ENCODE measurements at places on chromosomes 3 and 15. TPM values are rescaled to one million over a fixed set of nuclear protein-coding genes. Genes with fewer than 3 reads are reported as not detected.

- no peak for DNase-seq
These were observed 19.5 kb upstream of the ZBTB38 start for GRCh38 chr3:141348837-141349236.

GRCh38 chr3:173257797-173258196 is 116.8 kb upstream of the SPATA16 start:
- no peak for DNase-seq

DNA sequence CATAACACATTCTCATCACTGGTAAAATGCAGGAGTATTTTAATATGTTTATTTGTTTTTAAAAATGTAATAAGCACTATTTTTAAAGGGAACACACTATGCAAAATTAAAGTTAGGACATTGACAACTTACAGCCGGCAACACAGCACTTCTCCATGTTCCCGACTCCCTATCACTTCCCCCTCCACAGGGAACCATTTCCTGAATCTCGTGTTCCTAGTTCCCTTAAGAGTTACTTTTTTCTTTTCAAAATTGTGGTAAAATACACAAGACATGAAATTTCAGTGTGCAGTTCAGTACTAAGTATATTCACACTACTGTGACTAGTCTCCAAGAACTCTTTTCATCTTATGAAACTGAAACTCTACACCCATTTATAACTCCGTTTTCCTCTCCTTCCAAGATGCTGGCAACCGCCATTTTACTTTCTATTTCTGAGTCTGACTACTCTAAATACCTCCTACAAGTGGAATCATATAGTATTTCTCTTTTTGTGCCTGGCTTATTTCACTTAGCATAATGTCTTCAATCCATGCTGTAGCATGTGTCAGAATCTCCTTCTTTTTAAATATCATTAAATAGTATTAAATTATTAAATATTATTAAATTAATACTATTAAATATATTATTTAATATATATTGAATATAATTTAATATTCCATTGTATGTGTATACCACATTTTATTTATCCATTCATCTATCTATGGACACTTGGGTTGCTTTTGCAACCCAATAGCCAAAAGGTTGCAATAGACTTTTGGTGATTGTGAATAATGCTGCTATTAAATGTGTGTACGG is 25.9 kb upstream of the UBE2Q2 start:
- DNase-seq, result no peak

GPR176 gene
- 2.7 TPM for total RNA-seq

DNA sequence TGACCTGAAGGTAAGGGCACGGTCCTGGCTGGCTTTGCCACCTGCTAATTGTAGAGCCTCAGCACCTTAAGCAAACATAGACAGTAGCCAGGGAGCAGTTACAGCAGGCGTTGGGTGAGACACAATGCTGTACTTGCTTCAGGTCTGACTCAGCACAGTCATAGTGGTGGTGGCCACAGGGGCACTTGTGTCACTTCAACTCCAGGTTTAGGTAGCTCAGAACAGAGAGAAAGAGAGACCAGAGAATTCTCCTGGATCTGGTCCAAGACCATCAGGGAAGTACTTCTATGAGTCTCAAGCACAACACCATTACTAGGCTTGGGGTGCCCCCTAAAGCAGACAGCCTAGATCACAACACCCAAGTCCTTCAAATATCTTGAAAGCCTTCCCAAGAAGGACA is 204.4 kb downstream of the OTOL1 start:
- no peak for DNase-seq

GRCh38 chr3:46712191-46713049 is 5.2 kb downstream of the PRSS50 start:
- peak; percentile 68 for DNase-seq

LYZL4 gene
- not detected for total RNA-seq

DNA sequence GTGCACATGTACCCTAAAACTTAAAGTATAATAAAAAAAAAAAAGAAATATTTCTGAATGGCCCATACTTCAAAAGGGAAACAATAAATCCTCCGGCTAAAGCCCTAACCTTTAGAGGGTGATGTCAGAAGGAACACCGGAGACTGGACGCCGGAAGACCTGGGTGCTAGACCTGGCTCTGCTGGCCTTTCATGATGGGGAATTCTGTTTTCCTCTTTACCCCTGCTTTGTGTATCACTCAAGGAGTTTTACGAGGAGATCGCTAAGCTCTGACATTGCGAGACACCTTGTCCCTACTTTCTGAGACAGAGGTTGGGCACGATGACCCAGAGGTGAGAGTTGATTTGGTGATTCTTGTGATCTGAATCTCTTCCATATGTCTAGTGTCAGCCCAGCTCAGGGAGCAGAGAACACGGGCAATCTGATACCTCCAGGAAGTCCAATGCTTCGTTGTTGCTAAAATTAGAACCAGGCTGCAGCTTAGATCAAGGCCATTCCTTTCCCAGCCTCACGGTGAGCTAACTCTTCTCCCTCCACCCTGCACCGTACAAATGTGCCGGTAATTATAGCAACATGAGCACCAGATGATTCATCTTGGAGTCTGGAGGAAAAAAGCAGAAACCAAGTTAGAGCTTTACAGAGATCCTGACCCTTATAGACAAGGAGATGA is 42.0 kb upstream of the CFAP161 start:
- DNase-seq, result no peak

ROPN1 gene
- not detected for total RNA-seq

GRCh38 chr15:36905908-36906307 is 194.4 kb downstream of the MEIS2 start:
- DNase-seq, result no peak

DNA sequence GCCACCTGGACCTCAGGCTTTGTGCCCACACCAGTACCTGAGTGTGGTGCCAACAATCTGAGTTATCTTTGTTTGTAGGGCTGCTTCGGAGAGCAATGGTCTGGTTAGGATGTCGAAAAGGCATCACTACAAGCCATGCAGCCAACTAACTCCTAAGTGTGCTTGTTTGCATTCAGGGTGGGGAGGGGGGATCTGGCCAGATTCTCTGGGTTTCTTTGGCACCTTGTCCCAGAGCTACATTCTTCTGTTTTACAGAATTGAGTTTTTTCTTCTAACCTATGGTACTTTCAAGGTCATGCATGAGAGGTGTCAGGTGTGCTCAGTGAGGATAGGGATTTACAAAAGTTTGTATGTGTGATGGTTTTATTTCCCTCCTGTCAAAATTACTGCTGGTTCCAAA is 391.4 kb upstream of the RARB start:
- no peak for DNase-seq

GABRB3 gene
- total RNA-seq, result 2.7 TPM

GATA2 gene
- total RNA-seq, result 15.6 TPM

DNA sequence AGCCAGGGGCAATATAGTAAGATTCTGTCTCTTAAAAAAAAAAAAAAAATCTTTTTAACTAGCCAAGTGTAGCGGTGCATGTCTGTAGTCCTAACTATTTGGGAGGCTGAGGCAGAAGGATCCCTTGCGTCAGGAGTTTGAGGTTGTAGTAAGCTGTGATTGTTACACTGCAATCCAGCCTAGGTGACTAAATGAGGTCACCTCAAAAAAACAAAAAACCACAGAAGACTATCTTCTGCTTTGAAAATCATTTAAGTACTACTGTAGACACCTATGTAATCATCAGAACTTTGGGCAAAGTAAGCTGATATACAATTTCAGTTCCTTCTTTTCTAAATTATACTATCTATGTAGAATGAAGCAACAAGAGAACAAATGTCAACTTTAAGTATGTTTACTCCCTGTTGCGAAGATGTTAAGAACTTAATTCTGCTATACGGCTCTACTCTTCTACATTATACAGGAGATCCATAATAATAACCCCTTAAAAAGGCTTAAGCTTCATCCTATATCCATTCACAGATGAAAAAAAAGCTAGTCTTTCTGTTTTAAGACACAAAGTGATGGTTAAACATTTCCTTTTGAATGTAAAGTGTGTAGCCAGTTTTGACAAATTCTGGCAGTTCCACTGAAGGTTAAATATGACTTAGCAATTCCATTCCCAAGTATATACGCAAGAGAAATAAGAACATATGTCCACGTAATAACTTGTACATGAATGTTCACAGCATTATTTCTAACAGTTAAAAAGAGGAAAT is 15.2 kb downstream of the DAZL start:
- no peak for DNase-seq

GRCh38 chr3:188706176-188706575 is 465.6 kb upstream of the TPRG1 start:
- no peak for DNase-seq

DNA sequence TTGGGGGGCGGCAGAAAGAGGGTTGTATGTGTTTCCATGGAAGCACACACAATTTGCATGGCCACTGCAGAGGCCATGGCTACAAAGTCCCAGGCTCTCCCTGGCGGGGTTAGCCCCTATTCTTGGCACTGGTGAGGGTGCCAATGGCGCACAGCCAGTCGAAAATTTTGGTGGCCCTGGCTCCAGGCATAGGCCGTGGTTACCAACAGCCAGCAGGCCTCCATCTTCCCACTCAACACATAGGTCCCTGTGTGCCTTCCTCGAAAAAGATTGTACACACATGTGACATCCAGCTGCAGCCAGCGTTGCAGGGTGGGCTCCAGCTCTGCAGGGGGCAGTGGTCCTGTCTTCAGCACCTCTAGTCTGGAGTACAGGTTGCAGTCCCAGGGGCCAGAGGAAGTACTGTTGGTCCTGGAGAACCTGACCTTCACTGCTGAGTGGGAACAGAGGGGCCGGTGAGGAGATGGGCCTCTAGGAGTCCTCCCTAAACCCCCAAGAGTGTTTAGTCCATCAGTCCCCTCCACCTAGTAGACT is 7.1 kb downstream of the P4HTM start:
- DNase-seq, result no peak

DNA sequence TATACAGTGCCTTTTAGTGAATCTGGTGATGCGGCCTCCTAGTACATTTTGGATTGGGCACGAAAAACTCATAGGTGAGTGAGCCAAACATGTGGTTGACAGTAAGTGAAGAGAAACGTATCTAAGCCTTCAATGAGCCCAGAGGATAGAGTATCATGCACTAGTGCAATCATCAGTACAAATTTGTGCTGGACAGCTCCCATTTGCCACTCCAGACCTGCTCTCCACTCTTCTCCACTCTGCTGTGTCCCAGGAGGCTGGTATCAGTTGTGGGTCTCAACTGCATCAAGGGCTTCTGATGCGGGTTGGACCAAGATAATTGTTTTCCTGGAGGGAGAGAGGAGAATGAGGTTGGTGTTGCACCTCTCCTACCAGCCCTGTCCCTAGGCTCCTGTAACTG is 9.1 kb upstream of the RASGRF1 start:
- peak; percentile 46 for DNase-seq

GRCh38 chr3:114627770-114628169 is 333.9 kb downstream of the TIGIT start:
- no peak for DNase-seq

GRCh38 chr3:111438283-111438682 is 103.7 kb upstream of the CD96 start:
- DNase-seq, result no peak

GRCh38 chr3:45787551-45787950 is 8.8 kb downstream of the SLC6A20 start:
- DNase-seq, result no peak

DNA sequence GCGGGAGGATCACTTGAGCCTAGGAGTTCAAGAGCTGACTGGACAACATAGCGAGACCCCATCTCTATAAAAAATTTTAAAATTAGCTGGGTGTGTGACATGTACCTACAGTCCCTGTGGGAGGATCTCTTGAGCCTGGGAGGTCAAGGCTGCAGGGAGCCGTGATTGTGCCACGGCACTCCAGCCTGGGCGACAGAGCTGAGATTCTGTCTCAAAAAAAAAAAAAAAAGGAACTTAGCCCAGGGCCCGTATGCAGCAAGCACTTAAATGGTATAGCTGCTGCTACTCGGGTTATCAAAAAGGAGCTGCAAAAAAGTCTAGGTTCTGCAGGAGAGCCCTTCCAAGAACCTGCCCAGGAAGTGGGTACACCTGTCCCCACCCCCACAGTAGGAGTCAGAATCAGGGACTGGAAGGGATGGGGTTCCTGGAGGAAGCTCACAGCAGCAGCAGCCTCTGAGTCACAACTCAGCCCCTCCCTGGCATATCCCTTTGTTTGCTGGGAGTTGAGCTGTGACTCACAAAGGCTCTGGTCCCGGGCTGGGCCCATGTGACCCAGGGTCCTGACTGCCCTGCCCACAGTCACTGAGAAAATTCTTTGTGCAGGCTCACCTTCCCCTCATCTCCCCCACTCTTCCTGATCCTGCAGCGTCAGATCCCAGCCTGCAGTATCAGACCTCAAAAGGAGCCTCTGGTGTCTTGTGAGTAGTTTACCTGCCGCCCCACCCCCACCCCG is at the start of gene SPATA12:
SPATA12 (plus strand) TSS at position 576 of the 733 bp plus-strand sequence. CDS start 13,031 bp downstream, outside the sequence.
- DNase-seq, result peak; percentile 84

GRCh38 chr15:41881920-41882688 is 11.7 kb downstream of the SPTBN5 start:
- no peak for DNase-seq

DNA sequence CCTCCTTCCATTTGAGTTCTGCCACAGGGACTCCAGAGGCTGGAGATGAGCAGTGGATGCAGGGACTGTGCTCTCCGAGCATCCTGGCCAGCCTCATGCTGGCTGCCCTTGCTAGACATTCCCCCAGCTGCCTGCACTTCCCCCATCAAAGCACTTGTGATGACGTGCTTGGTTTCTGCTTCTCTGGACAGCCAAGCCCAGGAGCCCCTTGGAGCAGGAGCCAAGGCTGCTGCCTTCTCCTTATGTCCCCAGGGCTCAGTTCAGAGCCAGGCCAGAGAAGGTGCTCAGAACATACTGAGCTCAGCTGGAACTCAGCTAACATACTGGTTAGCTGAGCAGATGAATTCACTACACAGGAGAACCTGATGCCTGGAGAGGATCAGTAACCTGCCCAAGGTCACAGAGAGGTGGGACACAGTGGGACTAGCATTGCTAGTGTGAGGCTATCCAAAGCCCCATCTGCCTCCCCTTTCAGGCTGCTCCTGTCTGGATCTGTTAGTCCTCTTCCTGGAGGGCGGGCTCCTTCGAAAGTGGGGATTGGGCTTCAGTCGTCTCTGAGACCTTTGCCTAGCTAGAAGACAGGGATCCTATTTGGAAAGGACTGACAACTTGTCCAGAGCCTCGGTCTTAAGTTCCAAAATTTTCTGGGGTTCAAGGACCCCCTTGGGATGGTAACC is 4.3 kb downstream of the PCBP4 start:
- no peak for DNase-seq

- DNase-seq, result no peak
These were observed 982.7 kb downstream of the SQOR start for GRCh38 chr15:46617507-46617906.

DNA sequence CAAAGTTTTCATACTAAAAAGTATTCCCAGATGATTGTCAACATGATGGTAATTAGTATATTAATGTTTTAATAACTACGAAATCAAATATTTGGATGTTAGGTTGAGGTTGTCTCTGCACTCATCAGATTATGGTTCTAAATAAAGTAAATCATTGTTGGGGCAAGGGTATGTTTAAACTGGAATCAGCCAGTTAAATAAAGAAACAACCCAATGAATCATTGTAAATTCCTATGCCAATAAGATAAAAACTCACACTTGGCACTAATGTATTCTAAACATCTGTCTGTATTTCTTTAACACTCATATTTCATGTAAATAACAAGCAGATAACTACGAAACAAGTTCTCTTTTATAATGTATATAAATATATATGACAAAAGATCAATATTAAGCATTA is 92.7 kb downstream of the PEAK1 start:
- no peak for DNase-seq

- no peak for DNase-seq
These were observed 15.1 kb upstream of the GPR171 start for GRCh38 chr3:151218136-151218535.

Data from cardiac septum (tissue), 1 donor.